ENCODE measurements at places on chromosomes 7 and 10.

DNA sequence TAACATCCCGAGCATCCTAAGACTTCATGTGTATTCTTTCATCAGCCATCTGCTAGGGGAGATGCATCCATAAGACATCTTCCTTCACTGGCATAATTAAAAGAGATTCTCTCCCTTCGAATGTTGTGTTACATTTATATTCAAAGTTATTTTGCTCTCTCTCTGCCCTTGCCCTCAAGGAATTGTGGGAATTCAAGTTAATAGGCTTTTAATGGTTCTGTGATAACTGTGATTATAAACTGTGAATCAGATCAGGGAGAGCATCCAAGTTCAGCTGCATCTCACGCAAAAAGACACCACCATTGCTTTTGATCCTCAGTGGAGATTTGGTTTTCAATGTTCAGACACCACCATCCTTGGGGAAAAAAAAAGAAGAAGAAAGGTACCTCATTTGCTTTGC is 9.2 kb upstream of the TEX36 start:
- DNase-seq = no peak

GRCh38 chr7:29189743-29190201 is 4.8 kb upstream of the CHN2 start:
- peak; percentile 17 for DNase-seq

GRCh38 chr10:133162178-133162909 is 2.3 kb downstream of the KNDC1 start:
- no peak for DNase-seq

- DNase-seq = no peak
Measured at GRCh38 chr10:127874671-127875448, 17.9 kb downstream of the CLRN3 start.

GRCh38 chr10:133166828-133167692 is 7.0 kb downstream of the KNDC1 start:
- DNase-seq = no peak

DNA sequence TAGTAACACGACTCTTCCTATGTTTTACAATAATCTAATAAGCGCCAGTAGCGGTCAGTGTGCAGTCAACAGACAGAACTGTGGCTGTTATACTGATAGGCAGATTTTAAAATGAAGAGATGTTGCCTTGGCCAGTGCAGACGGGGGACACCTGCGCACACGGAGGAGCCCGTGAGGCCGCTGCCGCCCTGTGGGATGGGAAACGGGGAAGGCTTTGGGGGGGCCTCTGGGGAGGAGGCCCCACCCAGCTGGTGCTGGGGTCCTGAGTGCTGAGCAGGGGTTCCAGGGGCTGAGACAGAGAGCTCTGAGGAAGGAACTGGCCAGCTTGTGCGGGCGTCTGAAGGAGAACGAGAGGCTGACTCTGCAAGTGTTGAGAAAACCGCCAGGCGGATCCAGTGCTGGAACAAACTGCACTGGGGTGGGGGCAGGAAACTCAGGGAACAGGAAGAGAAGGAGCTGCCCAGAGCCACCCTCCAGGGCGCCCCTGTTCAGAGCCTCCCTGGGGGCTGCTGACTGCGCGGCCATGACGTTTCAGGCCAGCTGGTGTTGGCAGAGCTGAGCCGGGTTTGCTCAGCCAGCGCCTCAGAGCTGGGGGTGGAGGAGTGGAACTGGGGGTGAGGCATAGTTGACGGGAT is 426.4 kb downstream of the TCERG1L start:
- no peak for DNase-seq

DNA sequence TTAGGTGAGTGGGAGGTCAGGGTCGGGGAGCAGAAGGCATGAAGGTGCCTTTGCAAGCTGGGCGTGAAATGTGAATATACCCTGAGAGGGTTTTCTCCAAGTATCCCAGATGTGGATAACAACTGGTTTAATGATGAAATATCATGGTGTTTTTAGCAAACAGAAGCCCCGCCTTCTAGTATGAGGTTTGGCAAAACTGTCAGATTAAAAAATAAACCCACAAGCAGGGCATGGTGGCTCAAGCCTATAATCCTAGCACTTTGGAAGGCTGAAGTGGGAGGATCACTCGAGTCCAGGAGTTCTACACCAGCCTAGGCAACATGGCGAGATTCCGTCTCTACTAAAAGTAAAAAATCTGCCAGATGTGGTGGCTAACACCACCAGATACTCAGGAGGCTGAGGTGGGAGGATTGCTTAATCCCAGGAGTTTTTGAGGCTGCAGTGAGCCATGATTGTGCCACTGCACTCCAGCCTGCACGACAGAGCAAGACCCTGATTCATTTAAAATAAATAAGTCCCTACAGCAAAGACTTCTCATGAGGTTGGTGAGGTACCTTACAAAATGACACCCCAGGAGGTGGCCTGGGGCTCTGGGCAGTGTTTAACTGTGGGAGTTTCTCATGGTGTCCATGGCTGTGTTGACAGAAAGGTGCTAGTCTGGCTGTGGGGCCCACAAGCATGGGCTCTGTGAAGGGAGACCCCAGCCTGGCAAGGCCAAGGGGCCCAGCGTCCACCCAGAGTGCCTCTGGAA is 6.7 kb upstream of the PWWP2B start:
- no peak for DNase-seq

DNA sequence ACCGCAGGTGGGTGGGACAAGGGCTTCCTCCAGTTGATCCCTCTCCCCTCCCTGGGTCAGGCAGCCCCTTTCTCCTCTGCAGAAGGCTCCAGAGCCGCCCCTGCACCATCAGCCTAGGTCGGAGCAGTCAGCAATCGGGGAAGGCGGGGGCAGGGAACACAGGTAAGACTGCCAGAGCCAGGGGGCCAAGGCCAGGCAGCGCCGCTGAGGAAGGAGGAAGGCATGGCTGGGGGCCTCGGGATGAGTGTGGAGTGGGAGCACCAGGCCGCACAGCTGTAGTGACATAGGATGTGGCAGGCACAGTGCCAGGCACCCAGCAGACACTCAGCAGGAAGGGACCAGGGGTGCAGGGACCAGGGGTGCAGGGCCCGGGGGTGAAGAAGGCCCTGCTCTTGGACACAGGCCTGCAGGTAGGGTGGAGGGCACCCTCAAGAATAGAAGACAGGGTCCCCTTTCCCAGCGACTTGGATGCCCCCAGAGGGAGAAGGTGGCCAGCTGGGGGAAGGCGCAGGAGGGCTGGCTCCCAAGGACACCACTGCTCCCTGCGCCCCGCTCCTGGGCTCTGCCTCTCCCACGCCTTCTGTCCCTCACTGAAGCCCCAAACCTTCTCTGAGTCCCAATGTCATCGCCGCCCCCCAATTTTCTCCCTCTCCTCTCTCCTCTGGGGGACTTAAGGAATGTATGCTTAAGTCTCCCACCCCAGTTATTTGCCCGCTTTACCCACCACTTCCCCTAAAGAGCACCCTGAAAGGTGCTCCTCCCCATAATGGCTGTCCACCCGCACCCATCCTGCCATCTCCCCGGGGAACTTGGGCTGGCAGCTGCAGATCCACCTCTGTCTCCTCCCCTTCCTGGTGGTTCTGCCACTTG is 38.5 kb downstream of the CAMK2B start:
- no peak for DNase-seq

GRCh38 chr7:90821961-90822620 is 226.0 kb downstream of the CDK14 start:
- DNase-seq = no peak

GRCh38 chr7:27130540-27131389 is at the start of gene HOXA4:
Gene HOXA4 (minus strand): TSS chr7:27130757. CDS start chr7:27130733, 24 bp downstream.
- peak; percentile 45 for DNase-seq

GRCh38 chr10:21531164-21531563 is 2.9 kb upstream of the MLLT10 start:
- DNase-seq = no peak

DNA sequence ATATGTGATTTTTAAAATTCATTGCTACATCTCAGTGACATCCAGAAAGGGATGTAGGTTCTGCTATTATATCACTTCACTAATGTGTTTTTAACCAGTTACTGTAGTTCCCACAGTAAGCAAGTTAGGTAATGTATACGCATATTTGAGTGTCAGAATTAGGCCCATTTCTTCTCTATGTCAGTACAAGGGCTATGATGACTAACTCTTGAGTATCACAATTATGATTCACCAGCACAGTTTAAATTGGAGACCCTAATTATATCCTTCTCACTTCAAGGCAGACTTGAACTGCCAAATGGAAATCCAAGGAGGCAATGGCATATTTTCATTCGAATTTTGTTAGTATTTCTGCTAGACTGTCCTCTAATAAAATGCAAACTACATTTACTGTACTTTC is 23.6 kb downstream of the BZW2 start:
- DNase-seq = no peak

DNA sequence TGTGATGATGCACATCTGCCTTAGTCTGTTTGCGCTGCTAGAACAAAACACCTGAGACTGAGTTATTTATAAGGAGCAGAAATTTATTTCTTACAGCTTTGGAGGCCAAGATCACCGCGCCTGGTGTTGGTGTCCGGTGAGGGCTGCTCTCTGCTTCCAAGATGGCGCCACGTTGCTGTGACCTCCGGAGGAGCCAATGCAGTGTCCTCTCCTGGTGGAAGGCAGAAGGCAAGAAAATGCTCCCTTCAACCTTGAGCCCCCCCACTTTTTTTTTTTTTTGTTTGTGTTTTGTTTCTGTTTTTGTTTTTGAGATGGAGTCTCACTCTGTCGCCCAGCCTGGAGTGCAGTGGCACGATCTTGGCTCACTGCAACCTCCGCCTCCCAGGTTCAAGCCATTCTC is 16.0 kb upstream of the ACTR3B start:
- DNase-seq = no peak

- DNase-seq = no peak
Measured at GRCh38 chr7:7972128-7972527, 3.5 kb downstream of the GLCCI1 start.

GRCh38 chr10:88508796-88509195 is 74.3 kb downstream of the RNLS start:
- DNase-seq = no peak

DNA sequence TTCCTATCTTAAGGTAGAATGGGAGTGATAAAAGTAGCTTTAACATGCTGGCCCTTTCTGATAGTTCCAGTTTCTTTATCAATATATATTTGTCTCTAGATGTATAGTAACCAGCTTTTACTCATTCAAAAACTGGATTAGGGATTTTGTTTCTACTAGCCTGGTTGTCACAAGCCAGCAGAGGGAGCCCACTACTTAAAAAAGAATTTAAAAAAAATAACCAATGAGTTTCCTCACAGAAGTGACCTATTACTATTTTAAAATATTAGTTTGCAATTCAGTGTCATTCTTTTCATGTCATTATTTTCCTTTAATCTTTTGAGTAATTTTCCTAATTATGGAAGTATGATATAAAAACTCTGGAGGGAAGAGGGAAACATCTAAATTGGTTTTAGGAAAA is 142.1 kb downstream of the PHTF2 start:
- no peak for DNase-seq

- no peak for DNase-seq
Measured at GRCh38 chr7:13538669-13539068, 450.8 kb downstream of the ETV1 start.

- DNase-seq = no peak
Measured at GRCh38 chr10:88465765-88466164, 117.4 kb downstream of the RNLS start.

GRCh38 chr7:50302486-50303334 is 1.8 kb upstream of the IKZF1 start:
- no peak for DNase-seq

DNA sequence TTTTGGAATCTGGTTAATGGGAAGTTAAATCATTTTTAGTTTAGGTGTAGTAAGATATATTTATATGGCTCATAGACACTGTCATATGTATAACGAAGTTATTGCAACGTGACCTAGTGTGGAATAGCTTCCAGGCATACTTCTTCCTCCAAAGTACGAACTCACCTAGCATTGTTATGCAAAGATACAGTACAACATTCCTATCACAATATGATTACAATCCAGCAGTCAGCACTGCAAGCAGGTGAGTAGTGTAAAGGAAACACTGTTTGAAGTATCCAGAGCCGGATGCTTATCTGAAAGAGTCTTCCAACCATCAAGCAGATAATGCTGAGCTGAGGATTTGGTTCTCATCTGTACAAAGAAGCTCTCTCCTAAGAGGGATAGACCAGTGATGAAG is 754.4 kb upstream of the IGFBP3 start:
- DNase-seq = no peak

DNA sequence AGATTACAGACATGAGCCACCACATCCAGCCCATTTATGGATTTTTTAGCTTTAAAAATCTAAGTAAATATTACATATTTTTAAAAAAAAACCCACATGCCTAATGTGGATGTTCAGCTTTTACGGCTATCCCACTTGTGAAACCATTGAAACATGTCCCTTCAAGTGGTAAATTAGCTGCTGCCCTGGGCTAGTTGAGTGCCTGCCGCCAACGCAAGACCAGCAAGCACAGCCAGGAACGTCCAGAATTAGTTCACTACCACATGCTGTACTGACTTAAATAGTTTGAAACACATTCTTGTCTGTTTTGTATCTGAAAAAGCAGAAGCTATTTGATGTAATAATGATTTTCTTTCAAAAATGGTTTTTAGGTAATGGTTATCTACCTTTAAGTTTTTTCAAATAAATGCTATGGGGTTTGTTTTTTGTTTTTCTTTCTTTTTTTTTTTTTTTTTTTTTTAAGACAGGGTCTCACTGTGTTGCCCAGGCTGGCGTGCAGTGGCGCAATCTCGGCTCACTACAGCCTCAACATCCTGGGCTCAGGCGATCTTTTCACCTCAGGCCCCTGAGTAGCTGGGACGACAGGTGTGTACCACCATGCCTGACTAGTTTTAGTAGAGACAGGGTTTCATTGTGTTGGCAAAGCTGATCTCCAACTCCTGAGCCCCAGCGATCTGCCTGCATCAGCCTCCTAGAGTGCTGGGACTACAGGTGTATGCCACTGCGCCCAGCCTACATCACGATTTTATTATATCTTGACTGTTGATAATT is 57.0 kb downstream of the KLRG2 start:
- no peak for DNase-seq

- no peak for DNase-seq
Measured at GRCh38 chr10:70874061-70874460, 14.3 kb downstream of the PCBD1 start.

GRCh38 chr7:55254242-55254595 is 110.9 kb upstream of the LANCL2 start:
- DNase-seq = no peak

DNA sequence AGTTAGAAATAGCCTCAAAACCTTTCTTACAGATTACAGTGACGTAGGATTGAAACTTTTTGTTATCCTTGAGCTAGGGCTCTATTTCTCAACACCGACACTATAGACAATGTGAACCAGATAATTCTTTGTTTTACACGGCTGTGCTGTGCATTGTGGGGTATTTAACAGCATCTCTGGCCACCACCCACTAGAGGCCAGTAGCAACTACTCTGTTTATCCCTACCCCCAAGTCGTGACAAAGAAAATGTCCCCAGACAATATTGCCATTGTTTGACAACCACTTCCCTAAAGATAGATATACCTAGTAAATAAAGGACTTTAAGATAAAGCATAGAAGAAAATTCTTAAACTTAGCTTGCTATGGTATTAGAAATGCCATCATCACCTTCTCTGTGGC is 359.6 kb downstream of the ARL4A start:
- DNase-seq = no peak

Data from stimulated activated CD4-positive, alpha-beta T cell treated with anti-CD3 and anti-CD28 coated beads, Interleukin-1b, Interleukin-23, amount 100 ng/mL, for 1 hour (primary cell).